Epithelial cell of proximal tubule (primary cell): ENCODE measurements at places on chromosomes 2 and 18.

- DNase-seq, result no peak
Observed at GRCh38 chr2:28752631-28753376, 1.2 kb downstream of the PPP1CB start.

GRCh38 chr2:179932786-179933185 lies 71.4 kb upstream of the ZNF385B start:
- no peak for DNase-seq

DNA sequence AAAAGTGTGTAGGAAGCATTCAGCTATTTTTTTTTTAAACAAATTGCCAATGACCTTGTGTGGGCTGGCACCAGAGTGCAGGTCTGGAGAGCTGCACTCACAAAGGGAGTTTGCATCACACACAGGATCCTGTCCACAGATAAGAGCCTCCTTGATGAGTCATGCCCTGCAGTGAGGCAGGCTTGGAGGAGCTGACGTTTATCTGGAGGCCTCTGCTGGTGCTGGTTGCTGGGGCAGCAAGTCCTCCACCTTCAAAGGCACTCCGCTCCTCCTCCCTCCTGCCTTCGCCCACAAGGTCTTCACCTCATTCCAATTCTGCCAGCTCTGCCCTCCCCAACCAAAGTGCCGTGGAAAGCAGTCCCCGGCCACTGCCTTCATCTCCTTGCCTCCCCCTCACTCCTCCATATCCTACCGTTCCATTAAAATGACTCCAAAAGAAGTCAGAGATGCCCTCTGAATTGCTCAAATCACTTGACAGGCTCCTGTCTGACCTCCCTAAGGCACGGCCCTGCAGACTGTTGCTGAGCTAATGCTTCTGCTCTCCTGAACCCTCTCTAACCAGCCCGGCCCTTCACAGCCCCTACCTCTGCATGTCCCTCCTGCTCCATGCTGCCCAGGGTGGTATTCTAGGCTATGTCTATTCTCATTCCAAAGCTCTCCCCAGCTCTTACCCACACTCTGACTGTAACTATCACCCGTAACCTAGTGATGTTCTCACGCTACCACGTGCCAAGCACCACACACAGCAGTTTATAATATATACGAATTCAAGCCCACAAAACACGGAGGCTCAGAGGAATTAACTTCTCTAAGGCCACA lies 30.9 kb downstream of the LONRF2 start:
- DNase-seq, result peak; percentile 54

GRCh38 chr2:106307860-106308259 lies 113.8 kb upstream of the UXS1 start:
- no peak for DNase-seq

- peak; percentile 66 for DNase-seq
Observed at GRCh38 chr2:26805241-26805676, 19.4 kb downstream of the CENPA start.

DNA sequence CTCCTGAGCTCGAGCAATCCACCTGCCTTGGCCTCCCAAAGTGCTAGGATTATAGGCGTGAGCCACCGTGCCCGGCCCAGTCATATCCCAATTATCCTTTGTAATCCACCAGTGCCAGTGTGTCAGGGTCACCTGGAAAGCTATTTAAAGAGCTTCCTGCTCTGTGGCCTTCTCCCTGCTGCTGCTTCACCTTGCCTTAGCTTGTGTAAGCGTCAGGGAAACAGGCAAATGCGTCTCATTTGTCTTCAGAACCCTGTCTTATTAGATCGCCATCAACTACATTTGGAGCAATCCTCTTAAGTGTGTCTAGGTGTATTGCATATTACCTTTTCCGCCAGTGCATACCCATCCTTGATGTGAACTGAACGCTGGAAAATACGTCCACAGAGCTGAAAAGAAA lies 10.2 kb downstream of the KIF5C start:
- DNase-seq, result no peak

DNA sequence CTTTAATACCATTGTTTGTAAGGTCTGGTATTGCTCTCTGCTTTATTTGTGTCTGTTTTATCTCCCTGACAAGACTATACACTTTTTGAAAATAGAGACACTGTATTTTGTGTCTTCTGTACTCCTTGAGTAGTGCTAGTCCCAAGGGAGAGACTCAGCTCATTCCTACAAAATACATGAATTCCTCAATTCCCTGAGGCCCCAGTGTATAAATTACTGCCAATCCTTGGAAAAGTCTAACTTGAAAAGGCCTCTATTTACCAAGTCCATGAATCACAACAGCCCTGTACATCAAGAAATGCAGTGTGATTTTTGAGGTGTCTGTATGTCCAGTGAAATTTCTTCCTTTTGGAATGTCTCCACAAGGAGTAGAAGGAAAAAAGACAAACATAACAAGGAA lies 34.9 kb upstream of the NEDD4L start:
- no peak for DNase-seq

DNA sequence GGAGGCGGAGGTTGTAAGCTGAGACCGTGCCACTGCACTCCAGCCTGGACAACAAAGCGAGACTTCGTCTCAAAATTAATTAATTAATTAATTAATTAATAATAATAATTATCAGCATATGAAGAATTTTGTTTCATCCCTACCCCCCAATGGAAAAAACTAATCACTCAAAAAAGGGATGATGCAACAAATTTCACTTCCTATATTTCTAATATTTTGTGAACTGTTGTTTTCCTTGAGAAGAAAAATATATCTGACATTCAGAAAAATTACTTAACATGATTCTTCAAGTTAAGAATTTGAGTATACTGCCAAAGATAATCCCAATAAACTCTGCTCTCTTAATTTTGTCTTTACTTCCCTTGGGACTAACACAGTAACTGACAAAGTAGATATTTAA lies 28.1 kb downstream of the EXOC6B start:
- DNase-seq, result no peak

GRCh38 chr2:237141571-237142051 lies 55.9 kb downstream of the COPS8 start:
- DNase-seq, result no peak

DNA sequence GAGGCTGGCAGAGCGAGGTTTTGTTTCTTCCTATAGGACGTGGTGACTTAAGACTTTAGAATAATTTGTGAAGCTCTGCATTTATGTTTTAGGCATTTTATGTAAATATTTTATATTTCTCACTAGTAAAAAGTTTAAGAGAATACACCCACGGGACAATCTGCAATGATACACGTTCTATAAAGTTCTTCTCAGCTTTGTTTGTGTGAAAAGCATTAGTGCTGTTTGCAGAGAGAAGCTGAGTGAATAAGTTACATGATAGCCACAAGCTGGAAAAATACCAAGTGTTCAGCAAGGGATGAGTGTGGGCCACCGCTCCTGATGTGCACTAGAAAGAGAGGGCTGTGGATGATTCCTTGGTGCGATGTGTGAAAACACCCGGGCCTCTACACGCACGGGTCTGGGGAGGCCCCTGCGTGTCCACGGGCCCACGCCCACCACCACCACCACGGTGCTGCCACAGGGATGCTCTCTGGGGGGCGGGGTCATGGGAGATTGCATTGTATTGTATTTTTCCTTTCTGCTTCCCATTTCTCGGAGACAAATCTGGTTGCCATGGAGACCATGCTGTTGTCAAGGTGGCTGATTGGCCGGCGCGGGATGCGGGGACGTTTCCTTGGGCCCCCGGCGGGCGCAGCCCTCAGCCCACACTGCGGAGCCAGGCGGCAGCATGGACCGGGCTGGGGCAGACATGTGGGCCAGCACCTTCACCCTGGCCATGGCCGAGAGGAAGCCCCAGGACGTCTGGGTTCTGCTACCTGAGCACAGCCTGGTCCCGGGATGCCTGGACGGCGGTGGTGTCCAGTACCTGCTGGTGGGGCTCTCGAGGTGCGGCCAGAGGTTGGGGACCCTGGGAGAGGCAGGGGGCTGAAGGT lies at the start of gene RTP5:
RTP5 (plus strand) TSS at position 643 of the 875 bp plus-strand sequence; CDS start at position 671, 28 bp downstream.
- no peak for DNase-seq

DNA sequence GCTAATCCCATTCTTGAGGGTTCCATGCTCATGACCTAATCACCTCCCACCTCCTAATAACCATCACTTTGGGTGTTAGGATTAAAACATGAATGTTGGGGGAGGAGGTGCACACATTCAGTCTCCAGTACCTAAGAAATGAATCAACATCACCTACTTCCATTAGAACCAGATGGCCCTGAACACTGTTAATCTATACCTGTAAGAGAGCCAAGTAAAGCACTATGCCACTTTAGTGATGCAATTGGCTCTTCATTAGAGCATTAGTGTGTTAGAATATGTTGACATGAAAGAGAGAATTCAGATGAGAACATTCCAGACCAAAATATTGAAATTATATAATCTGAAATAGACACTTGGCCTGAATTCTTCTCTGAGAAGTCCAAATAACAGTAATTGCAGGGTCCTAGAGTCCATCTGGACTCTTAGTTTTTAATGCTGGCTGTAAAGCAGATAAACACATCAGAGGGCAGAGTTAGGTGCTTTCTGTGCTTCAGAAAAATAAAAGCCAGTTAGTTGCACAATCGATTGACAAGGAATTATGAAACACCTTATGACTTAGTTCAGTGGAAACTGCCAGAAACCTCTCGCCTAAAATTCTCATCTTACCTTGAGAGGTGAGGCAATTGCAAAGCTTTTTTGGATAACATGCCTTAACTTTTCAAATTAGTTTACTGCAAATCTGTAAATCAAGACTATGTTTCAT lies 923.7 kb downstream of the SLC4A3 start:
- DNase-seq, result no peak

- no peak for DNase-seq
Observed at GRCh38 chr2:159410276-159410675, 123.8 kb upstream of the WDSUB1 start.

DNA sequence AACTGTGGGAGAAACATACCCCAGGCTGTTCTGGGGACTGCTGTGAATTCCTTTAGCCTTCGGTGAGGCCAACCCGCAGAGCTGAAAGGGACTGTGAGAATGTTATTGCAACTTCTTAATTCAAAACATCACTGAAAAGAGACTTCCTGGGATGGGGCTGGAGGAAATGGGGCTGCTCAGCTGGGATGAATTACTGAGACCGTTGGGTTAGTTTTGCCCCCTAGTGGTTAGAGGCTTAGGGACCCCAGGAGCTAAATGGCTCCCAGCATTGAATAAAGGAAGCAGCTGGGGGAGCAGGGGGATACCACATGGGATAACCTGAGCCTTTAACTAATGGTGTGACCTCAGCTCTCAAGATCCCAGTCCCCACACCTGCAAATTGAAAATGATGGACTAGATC lies 941.1 kb upstream of the FANCL start:
- no peak for DNase-seq

GRCh38 chr2:85429213-85429923 lies 10.9 kb downstream of the SH2D6 start:
- DNase-seq, result no peak

DNA sequence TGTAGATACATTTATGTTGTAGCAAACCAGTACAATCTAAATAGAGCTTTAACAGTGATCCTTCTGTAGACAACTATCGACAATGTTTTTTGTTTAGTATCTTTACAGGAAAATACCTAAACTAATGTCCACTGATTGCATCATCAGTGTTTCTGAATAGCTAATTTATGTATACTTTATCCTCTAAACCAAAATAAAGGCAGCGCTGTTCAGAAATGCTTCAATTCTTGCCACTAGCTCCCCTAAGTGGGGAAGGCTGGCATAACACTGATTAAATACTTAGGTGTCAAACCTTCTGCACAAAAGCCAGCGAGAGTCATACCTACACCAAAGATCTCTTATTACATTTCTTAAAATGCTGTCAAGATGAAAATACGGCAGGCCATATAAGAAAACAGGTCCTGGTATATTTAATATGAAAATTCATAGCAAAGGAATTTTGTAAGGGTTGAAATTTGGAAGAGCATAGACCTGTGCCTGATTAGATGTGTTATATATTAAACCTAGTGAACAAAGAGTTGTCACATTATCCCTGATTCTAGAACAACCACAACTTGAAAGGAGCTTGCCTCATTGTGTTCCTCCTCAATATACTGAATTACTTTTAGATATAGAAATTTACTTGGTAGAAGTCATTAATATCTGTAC lies 1693.4 kb upstream of the SLC39A10 start:
- DNase-seq, result no peak

DNA sequence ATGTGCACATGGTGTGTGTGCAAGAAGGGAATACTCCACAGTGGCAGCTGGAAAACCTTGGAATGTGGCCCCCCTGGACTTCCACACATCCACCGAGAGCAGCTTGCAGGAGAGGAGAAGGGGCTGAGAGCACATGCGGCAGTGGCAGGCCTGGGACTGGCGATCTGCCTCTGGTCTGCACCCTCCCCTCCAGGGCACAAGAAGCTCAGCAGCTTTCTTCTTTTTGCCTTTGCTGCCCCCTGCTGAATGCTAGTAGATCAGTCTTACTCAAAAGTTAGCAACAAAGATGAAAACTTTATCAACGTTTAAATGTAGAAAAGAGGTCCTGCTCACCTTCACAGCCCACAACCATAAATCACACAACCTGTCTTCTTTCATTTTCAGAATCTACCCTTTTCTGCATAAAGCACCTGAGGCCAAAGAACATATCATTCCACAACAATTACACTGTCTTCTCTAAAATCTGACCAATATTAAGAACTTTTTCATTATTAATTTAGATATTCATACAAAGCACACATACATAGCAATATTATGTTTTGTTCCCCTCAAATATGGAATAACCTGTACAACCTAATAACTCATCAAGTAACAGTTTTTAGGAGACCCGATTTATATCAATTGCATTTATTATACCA lies 34.6 kb downstream of the TGFBRAP1 start:
- no peak for DNase-seq

DNA sequence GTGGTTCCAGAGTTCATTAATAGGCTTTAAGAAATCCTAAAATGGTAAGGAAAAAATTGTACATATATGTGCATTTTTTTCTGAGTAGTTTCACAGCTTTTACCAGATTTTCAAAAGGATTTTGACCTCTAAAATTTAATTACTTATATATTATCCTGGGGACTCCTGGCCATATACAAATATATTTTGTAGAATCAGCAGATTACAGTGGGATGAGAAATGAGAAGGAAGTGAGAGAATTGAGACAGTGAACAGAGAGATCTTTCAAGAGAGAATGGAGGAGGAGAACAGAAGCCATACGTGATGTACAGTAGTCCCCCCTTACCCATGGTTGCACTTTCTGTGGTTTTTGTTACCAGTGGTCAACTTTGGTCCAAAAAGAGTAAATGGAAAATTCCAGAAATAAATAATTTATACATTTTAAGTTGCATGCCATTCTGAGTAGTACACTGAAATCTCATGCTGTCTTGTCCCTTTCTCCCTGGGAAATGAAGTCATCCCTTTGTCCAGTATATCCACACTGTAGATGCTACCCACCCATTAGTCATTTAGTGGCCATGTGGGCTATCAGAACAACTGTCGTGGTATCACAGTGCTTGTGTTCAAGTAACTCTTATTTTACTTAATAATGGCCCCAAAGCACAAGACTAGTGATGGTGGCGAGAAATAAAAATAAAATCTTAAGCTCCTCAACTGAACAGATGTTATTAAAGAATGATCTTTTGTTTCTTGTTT lies 130.4 kb upstream of the MYO3B start:
- DNase-seq, result no peak

DNA sequence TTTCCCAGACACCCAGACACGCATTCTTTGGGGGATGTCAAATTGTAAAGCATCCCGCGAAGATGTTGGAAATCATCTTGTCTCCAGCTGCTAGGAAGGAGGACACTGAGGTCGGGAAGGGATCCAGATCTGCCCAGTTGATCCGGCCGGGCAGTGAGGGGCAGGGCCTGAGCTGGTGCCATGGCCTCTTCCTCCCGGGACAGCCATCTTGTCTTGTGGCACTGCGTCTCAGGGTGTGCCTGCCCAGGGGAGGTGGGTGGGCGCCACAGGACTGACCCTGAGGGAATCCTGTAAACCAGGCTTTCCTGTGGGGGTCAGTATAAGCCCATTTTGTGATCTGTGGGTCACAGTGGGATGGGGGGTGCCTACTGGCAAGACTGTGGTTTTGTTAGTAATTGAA lies 10.1 kb downstream of the TRAF3IP1 start:
- no peak for DNase-seq

- peak; percentile 59 for DNase-seq
Observed at GRCh38 chr2:177552422-177553175, 160.0 kb downstream of the AGPS start.
